ENCODE measurements at places on chromosomes 1 and 21.

- peak; percentile 40 for DNase-seq
Observed at GRCh38 chr1:155322571-155322952, 1.9 kb downstream of the RUSC1 start.

DNA sequence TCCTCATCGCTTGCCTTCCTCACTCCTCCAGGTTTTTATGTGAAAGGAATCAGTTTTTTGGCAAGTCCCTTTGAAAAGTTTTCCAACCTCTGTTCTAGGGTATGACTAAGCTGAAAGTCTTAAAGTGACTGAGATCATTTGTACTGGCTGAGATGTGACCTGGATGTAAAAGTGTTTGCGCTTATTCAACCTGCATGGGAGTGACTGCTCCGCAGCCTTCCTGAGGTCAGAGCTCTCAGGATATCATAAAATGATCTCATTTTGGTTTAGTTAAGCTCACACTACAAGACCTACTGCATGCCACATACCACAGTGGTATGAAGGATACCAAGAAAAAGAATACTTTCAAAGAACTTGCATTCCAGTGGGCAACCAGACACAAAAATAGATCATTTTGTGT is 29.8 kb upstream of the TADA1 start:
- DNase-seq: no peak

- DNase-seq: no peak
Observed at GRCh38 chr1:53366901-53367502, 39.1 kb upstream of the LRP8 start.

GRCh38 chr1:69738458-69739250 is 170.9 kb downstream of the LRRC7 start:
- DNase-seq: peak; percentile 38

DNA sequence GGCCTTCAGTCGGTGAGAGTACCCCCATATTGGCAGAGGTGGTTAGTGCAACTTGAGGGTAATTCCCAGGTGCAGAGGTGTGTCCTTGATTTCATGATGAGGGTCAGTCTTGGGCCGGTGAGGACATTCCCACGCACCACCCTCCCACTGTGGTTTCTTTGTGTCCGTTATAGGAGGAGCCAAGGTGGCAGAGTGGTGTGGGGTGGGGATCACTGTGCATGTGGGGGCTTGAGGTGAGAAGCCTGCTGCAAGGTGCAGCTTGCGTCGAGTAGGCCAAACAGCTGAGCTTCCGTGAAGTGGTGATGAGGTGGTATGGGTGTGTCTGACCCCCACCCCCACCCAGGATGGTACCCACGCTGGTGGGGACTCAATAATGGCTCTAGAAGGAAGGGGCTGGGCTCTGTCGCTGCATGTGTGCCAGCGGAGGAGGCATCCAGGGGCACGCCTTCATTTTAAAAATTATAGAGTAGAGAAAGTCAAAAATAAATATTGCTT is 6.2 kb downstream of the PTPRF start:
- no peak for DNase-seq

- no peak for DNase-seq
Observed at GRCh38 chr21:35005560-35006224, 43.4 kb downstream of the RUNX1 start.

- DNase-seq: no peak
Observed at GRCh38 chr1:215487466-215487865, 79.6 kb upstream of the KCTD3 start.

- no peak for DNase-seq
Observed at GRCh38 chr1:199102239-199102638, 463.4 kb downstream of the PTPRC start.

GRCh38 chr1:162847839-162848453 is 13.0 kb downstream of the CCDC190 start:
- DNase-seq: peak; percentile 90

DNA sequence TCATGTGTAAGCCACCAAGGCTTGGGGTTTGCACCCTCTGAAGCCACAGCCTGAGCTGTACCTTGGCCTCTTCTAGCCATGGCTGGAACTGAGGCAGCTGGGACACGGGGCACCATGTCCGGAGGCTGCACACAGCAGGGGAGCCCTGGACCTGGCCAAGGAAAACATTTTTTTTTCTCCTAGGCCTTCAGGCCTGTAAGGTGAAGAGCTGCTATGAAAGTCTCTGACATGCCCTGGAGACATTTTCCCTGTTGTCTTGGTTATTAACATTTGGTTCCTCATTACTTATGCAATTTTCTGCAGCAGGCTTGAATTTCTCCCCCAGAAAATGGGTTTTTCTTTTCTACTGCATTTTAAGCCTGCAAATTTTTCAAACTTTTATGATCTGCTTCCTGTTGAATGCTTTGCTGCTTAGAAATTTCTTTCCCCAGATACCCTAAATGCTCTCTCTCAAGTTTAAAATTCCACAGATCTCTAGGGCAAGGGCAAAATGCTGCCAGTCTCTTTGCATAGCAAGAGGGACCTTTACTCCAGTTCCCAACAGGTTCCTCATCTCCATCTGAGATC is 295.8 kb downstream of the LTN1 start:
- DNase-seq: no peak

- no peak for DNase-seq
Observed at GRCh38 chr21:45856906-45857305, 124.7 kb upstream of the COL6A1 start.

GRCh38 chr1:2248854-2249558 is 20.9 kb downstream of the SKI start:
- no peak for DNase-seq

DNA sequence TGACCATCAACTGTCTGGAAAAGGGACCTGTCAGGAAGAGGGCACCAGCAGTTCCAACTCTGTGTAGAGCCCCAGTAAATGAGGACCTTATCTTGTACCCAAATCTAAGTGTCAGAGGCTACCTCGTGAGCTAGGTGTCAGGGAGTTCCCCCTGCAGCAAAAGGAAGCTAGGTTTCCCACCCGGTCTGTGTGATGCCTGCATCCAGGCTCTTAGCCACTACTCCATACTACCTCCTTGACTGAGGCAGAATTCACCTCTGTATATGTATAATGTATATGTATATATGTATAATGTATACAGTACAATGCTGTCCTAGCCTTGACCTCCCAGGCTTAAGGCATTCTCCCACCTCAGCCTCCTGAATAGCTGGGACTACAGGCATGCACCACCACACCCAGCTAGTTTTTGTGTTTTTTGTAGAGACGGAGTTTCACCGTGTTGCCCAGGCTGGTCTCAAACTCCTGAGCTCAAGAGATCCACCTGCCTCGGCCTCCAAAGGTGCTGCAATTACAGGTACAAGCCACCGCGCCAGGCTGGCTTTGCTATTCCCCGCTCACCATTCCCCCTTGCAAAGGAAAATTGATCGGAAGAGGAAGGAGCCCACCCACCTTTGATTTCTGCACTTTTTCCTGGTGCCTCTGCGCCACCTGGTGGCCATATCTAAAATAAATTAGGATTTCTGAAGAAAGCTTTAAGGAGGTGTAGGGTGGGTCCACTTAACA is 15.7 kb upstream of the LUZP1 start:
- peak; percentile 93 for DNase-seq

DNA sequence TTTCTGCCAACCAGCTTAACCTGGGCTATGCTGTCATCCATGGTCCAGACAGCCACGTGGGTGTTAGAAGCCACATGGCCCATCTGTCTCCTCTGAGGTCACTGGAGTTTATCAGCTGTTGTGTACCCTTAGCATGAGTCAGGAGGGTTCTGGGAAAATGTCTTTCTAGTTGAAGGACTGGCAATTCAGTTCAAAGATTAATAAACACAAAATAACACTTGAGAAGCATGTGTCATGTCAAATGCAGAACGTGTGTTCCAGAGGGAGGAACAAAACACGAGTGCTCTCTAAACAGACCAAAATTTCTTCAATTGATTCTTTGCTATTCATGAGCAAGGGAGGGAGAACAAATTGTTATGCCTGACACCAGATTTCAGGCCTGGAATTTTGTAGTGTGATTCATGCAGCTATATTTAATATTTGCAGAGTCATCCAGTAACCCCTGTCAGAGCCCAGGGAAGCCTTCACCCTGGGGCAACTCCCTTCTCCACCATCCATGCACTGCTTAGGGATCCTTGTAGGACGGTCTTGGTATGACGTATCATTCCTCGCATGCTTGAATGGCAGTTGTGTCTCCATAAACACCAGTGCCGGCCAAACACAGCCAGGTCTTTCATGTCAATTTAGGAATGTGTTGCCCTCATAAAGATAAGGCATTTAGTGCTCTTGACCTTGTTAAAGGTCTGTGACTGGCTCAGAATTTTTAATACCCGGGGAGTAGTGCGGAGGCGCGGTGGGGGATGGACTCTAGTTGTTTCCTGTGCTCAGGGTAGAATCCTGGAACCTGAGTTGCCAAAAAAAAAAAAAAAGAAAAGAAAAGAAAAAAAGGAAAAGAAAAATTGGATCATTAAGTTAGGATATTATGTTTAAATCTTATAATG is 27.7 kb upstream of the DYRK1A start:
- DNase-seq: no peak

- DNase-seq: no peak
Observed at GRCh38 chr1:228062812-228063211, 19.7 kb upstream of the ARF1 start.

GRCh38 chr1:43367026-43367903 is 546 bp downstream of the ELOVL1 start:
- DNase-seq: no peak

- DNase-seq: no peak
Observed at GRCh38 chr1:24319312-24319863, at the start of gene GRHL3. TSS of gene GRHL3 (plus strand) at chr1:24319357. CDS start at chr1:24319552, 195 bp downstream.

DNA sequence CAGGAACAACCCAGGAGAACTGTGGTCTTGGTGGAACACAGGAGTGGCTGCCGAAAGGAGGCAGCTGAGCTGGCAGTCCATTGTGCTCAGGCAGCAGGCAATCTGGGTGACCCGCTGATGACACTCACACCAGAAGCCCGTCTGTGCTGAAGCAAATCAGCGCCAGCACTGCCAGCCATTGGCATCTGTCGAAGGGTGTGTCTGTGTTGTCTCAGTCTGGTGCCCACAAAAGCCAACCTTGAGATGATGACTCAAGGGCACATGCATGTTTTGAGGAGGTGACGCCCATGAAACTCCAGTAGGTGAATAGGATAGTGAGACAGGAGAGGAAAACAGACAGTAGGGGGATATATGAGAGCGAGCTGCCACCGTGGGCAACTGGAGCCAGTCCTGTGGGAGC is 167.3 kb downstream of the KAZN start:
- no peak for DNase-seq

- no peak for DNase-seq
Observed at GRCh38 chr1:27116232-27116631, 38.7 kb downstream of the SLC9A1 start.

GRCh38 chr1:225897595-225898514 is 8.9 kb upstream of the LEFTY1 start:
- no peak for DNase-seq

DNA sequence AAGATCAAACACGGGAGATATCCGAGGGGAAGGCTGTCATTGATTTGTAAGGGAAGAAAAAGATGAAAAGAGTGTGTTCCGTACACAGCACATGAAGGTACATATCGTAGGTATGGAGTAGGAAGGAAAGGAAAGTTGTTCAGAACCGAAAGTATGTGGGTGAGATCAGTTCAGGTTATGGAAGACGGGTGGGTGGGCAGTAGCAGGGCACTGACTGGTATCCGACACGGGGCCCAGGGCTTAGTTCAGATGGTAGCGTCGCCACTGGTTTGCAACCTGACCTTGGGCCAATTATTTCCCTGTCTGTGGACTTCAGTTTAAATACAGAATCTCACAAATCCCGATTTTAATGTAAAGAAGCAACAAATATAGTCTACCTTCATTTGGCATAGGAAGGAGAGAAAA is 27.8 kb upstream of the A3GALT2 start:
- no peak for DNase-seq

DNA sequence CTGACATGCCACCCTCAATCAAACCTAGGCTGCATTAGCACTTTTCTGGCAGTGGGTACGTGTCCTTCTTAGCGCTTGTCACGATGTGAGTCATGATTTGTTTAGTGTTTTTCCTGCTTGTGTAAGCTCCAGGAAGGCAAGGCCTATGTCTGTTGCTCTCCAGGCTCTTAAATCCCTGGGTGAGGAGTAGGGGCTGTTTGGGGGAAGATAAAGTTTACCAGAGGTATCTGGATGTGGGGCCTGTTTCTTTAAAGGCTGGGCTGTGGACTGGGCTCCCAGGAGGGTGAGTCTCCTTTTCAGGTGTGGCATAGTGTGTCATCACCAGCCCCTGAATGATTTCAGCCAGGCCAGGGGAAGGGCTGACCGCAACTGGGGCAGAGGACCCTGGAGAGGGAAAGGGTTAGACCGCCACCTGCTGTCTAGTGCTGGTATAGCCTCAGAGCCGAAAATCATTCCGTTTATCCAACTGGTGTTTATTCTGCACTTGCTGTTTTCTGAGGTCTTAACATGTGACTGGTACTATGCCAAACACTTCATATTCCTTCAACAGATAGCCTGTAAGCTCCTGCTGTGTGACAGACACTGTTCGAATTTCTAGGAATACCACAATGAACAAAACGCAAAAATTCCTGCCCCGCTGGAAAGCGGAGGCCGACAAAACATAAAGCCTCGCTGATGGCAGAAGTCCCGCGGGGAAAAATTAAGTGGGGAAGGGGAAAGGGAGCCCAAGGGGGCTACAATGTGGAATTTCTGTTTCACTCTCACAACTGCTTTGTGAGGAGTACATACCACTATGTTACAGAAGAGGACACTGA is 9.7 kb downstream of the SERINC2 start:
- peak; percentile 85 for DNase-seq

DNA sequence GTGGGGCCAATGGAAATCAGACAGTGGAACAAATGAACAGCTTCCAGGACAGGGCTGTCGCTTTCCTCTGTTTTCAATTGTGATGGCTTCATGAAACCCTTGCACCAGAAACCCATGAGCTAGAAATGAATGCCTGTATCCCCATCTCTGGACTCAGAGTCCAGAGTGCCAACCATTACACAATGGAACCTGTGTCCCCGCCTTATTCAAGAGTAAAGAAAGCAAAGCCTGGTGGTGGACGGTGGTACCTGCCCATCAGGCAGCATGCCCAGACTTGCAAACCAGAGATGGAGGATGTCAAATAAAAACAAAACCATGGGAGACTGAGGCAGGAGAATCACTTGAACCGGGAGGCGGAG is 4.4 kb upstream of the CAPN2 start:
- DNase-seq: no peak

DNA sequence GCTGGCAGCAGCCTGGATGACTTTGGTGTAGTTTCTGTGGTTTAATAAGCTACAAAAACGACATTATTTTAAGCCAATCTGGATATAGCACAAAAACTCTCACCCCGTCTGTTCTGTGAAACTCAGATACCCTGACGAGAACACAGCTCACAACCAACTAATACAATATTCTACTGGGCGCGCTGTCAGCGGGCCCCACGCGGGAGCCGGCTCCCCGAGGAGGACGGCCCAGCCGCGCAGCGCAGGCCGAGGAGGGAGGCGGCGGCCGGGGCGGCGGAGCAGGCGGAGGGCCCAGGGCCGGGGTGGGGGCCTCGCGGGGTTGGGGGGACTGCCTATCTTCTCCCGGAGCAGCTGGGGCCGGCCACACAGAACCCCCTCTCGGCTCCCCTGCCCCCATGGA is 87.2 kb upstream of the POU3F1 start:
- no peak for DNase-seq

DNA sequence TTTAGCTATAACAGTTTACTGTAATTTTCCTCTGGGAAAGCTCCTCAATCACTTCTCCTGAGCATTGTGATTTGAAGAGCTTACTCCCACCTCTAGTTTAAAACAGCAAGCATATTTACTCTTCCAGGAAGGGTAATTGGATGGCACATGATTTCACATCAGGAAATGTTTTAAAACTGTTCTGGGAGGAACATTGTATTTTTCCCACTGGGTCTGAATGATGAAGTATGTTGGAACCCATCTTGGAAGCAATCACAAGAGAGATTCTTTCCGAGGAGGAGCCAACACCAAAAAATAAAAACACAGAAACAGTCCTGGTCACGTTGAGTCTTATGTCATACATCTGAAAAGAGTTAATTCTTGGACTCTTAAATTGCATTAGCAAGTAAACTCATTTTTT is 17.3 kb downstream of the MAP10 start:
- peak; percentile 1 for DNase-seq

Measured in brain (organoid and tissue), 16 donors.